GM19239 (cell line): ENCODE measurements at places on chromosomes 5 and 9.

- no peak for DNase-seq
Observed at GRCh38 chr5:137360607-137361006, 138.5 kb downstream of the SPOCK1 start.

GRCh38 chr9:127161081-127161624, 38.7 kb upstream of the ANGPTL2 start:
- DNase-seq: no peak

GRCh38 chr5:100553209-100553608, 18.0 kb downstream of the FAM174A start:
- DNase-seq: no peak

GRCh38 chr9:4559261-4560182, 69.3 kb downstream of the SLC1A1 start:
- DNase-seq: peak; percentile 29

DNA sequence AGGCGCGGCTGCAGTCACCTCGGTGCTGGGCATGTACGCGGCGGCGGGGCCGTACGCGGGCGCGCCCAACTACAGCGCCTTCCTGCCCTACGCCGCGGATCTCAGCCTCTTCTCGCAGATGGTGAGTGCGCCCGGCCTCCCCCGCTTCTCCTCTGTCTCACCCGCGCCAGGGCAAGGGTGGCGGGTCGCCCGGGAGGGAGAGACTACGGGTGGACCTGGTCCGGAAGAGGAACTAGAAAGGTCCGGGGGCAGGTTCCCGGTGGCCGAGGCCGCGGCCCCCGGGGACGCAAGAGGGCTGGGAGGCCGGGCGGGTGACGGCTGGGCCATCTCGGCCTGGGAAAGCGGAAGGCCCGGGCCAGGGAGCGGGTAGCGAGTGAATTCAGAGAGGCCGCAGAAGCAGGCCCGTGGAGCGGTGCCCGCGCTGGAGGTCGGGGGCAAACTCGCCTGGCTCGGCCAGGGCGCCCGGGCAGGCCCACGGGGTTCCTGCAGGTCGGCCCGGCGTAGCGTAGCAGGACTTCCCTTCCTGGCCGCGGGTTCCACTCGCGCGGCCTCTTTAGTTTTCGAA, 711 bp downstream of the IRX1 start:
- no peak for DNase-seq

DNA sequence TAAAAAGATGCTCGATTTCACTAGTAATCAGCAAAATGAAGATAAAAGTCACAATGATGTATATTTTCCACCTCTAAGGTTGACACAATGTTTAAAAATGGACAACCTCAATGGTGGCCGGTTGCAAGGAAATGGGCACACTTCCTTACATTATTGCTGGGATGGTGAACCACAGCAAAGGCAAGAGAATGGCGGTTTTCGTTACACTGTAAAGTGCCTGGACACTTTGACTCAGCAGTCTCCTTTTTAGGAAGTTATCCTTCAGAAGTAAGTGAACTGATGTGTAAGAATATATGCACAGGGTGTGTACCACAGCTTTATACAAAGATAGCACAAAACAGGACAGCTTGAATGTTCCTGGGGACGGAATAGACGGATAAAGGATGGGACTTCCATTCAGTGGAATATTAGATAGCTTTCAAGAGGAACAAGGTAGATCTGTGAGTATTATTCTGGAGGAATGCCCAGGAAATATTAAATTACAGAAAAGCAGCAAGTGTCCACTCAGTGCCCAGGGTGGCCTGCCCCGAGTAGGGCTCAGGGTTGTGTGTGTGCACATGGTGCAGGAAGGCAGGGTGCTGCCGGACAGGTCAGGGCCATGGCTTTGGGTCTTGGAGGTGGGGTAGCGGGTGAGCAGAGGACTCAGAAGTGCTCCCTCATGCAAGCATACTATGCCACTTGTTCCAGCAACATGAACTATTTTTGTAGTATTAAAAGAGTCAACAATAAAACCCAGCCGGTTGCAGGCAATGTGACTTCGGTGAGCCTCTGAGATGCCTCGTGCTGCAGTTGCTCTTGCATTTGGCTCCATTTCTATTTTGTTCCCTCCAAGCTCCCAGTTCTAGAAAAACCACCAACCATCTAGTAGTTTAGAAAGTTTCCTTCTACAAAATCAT, 24.5 kb downstream of the GADD45G start:
- no peak for DNase-seq

- no peak for DNase-seq
Observed at GRCh38 chr9:27179245-27179865, 70.3 kb downstream of the TEK start.

DNA sequence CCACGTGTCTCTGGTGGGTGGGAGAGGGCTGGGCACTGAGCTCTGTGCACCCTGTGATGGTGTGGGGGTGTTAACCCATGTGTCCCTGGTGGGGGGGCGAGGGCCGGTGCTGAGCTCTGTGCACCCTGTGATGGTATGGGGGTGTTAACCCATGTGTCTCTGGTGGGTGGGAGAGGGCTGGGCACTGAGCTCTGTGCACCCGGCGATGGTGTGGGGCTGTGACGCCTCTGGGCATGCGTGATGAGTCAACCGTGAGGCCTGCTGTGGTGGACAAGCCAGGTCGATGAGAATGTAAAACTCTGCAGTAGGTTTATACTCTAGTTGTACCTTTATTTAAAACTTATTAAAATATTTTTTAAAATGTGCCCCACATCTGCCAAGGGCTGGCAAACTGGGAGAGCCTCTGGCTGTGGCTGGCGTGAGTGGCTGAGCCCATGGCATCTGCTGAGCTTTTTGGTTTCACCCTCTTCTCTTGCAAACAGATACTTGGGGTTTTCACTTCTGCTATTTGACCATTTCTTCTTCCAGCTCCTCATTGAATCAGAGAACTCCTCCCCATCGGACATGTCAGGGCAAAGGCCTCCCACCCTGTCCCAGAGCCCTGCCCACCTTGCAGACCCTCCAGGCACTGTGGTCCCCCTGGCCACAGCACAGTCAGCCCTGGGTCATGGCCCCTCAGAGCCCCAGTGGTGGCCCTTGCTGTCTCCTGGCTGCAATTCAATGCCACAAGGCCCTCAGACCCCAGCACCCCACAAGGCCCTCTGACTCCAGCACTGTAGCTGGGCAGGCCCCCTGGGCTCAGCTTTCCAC, 18.5 kb upstream of the EXOC3 start:
- peak; percentile 93 for DNase-seq

DNA sequence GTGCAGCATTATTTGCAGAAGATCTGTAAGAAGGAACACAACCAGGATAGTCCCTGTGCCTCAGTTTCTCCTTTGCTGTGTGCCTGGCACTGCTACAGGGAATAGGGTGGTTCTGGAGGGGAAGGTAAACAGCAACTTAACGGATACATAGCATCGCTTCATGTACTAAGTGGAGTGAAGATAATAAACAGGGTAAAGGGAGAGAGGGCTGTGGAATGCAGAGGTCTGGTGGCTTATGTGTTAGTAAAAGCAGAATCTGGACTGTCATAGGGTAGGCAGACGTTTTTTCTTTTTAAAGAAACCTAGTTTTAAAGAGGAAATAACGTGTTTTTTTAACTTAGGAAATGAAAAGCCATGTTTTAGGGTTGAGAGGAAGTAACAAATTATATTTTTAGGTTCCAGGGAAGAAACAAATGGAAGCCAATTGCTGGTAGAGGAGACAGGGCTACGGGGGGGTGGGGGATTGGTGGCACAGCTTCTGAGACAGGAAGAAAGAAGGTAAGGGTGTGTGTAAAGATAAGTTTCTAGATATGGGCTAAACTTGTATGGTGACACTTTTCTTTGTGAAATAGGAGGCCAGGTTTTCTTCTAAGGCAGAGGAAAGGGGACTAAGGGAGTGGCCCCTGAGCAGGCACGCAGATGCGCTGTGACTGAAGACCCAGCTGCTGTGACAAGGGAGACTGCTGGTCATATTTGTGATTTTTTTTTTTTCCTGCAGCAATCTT, 1.3 kb downstream of the GNG10 start:
- DNase-seq: no peak

- DNase-seq: no peak
Observed at GRCh38 chr5:145806923-145807322, 28.2 kb downstream of the PRELID2 start.

GRCh38 chr9:121498487-121499176, 1.0 kb downstream of the GGTA1 start:
- DNase-seq: no peak

GRCh38 chr5:37248421-37248969, 681 bp downstream of the CPLANE1 start:
- no peak for DNase-seq
